Midbrain (tissue), 1 donor: ENCODE measurements at places on chromosomes 4 and X.
A peak's percentile ranks its signal among the peaks of the same experiment; 100 is the strongest.

DNA sequence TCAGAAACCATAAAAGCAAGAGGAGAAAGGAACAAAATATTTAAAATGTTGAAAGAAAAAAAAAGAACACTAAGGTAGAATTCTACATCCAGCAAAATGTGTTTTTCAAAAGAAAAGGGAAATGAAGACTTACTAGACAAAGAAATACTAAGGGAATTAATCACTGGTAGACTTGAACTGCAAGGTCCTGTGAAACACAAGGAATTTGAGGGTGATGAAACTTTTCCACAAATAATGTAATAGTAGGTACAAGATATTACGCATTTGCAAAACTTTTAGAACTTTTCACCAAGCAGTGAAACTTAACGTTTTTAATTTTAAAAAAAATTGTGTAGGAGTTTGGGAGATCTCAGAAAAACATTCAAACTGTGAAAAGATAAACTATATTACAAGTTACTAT lies 180.3 kb upstream of the MAGEB16 start:
- DNase-seq, result no peak

DNA sequence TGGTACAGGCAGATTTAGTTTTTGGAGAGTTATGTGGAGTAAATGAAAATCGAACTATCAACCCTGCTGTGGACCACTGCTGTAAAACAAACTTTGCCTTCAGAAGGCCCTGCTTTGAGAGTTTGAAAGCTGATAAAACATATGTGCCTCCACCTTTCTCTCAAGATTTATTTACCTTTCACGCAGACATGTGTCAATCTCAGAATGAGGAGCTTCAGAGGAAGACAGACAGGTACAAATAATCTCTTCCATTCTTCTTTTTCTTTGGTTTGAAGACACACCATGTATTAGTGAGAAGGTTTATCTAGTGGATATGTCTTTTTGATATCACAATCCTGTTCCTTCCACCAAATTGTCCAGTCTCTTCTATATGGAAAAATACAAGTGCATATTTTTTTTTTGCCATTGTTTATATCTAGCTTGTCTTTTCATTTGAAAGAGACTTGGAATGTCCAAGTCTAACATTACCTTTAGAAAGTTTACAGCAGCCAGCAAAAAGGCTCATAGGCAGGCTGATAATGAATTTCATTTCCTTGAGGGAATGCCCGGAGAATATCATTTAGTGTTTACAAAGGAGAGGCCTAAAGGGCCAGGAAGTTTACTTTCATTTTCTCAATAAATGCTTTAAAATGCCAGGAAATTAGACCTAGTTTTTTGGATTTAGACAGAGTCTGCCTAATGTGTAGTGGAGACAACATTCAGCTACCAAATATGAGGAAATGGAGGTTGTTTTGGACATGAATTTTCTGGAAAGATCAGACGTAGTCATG lies 18.6 kb downstream of the AFM start:
- no peak for DNase-seq

DNA sequence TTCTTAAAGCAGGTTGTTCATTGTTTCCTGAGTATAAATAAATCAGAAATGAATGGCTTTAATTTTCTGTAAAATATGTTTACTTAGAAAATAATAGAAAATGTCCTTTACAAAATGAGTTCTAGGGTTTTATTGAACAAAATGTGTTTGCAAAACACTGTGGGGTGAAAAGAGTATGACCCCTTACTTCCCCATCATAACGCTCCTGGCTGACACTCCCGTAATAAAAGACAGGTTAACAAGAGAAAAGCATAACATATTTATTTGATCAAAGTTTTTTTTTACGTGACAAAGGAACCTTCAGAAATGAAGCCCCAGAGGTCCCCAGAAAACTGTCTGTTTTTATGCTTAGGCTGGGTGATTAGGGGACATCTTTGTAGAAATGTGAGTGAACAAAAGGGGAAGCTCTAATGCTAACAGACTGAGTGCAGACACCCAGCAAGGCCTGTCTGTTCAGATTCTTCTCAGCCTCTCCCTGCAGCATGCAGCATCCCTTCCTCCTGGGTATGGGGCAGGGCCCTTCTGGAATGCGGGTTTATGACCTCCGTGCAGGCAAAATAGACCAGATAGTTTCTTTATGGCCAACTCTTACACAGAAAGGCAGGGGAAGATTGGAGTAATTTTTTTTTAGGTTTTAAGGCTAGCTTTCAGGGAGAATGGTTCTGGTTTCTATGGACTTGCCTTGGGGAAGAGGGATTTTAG lies 26.1 kb downstream of the ZFP42 start:
- DNase-seq, result no peak

DNA sequence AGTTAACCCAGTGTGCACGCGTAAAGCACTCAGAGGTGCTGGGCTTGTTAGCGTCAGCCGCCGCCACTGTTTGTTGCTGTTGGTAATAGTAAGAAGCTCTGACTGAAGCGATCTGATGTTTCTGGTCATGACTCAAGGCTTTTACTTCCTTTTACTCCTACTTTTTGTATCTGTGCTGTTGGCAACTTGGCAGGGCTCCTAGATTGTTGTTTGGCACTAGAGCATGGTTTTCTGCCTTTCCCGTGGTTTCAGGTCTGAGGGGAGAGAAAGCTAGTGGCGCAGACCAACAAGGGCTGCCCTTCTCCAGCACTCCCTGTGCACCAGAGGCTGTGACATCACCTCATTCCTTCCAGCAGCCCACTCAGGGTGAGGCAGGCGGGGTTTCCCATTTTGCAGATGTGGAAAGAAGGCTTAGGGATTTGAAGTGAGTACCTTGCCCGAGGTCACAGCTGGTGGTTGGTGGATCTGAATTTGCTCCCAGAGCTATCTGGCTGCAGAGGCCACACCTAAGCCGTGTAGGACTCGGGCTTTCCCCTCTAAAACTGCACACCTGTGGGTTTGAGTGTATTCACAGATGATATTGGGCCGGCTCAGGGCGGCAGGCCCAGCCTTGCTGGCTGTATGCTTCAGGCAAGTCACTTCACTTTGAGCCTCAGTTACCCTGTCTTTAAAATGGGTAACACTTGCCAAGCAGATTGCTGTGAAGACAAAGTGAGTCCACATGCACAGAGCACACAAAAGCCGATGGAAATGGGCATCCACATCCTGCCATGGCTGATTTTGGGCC lies 51.2 kb upstream of the TADA2B start:
- peak; percentile 35 for DNase-seq

GRCh38 chr4:102444752-102445151 lies 56.4 kb upstream of the NFKB1 start:
- no peak for DNase-seq

DNA sequence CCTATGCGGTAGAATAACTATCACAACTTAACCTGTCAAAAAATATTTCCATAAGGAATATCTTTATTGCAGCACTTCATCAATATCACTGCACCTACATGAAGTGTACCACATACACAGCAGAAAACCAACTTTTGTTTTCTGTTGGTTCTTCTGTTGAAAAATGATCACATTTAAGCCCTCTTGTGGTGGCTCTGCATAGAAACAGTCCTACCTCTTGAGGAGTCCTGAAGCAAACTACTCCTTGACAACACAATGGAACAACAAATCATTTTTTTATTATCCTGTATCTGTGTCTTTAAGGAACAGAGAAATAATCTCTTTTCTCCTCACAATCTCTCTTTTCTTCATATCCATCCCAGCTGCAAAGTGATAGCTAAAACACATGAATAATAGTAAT lies 39.8 kb upstream of the ATOH1 start:
- DNase-seq, result no peak

DNA sequence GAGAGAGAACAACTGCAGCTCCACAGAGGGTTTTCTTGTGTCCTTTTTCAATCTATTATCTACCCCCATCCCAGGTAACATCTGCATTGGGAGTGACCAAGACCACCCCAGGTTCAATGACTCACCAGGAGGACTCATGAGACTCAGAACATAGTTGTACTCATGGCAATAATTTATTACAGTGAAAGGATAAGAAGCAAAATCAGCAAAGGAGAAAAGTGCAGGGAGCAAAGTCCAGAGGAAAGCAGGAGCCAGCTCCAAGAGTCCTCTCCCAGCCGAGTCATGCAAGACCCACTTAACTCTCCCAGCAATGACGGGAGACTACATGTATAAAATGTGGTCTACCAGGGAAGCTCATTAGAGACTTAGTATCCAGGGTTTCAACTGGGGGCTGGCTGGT lies 129.5 kb upstream of the RBPJ start:
- no peak for DNase-seq

- no peak for DNase-seq
Measured at GRCh38 chr4:27206009-27206408, 345.4 kb downstream of the STIM2 start.

DNA sequence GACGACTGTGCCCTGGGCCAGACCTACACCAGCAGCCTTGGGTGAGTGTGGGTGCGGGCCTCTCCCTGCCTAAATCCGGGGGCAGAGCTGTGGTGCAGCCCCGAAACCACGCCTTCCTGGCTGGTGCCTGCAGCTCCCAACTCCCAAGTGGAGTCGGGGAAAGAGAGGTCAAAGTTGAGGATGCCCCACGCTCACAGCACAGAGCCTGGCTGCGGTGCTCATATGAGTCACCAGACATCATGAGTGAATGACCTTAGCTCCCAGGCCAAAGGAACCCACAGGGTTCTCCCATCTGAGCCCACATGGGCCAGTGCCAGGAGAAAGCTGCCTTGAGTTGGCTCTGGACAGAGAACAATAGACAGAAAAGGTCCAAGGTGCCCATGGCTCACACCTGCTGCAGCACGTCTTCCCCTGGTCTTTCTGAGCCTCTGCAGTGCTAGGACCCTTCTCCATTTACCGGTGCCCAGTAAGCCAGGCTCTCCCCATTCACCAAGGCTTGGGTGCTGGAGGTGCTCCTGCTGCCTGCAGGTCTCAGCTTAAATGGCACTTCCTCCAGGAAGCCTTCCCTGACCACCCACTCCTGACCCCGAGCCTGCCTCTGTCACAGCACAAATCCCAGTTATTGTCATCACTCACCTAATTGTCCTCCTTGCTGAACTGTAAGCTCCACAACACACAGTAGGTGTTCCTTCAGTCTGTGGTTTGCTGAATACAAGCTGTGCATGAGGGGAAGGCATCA lies 224.2 kb downstream of the AFAP1 start:
- no peak for DNase-seq

DNA sequence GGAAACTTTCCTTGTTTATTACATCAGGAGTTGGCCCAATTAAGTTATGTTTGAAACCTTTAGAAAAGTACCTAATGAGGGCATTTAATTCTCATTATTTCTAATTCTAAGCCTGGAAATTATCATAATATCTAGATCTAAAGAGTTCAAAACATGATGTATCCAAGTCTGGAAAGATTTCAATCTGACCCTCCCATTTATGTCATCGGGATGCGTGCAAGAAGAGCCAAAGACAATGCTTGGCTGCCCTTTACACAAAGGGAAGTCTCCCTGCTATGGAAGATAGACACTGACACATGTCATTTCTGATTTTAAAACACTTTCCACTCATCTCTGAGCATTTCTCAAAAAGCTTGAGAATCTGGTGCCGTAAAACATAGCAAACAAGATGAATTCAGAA lies 222.4 kb downstream of the ANTXR2 start:
- DNase-seq, result no peak

DNA sequence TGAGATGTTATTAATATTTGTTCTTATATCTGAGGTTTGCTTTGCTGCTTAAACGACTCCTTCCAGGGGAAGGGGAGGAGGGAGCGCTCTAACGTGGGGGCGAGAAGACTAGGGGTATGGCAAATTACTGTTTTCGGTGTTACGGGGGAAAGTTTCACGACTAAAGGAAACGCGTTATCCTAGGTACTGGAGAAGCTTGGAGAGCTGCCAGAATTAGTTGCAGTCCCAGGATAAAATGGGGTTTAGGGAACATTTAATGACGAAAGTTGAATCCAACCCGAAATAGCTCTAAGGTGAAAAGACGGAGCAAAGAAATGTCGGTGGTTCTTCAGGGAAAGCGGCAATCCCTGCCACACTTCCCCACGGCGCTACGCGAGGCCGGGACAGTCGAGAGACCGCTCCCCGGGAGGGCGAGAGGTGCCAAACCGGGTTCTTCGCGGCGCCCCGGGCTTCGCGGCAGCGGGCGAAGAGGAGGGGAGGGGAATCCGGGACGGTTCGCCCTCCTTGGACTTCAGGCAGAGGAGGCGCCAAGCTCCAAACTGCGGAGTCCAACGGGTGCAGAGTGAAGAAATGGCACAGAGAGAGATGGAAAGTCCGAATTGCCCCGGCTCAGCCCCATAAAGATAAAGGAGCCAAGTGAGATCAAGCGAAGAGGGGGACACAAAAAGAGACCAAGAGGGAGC lies 724 bp downstream of the THOC2 start:
- DNase-seq, result no peak

DNA sequence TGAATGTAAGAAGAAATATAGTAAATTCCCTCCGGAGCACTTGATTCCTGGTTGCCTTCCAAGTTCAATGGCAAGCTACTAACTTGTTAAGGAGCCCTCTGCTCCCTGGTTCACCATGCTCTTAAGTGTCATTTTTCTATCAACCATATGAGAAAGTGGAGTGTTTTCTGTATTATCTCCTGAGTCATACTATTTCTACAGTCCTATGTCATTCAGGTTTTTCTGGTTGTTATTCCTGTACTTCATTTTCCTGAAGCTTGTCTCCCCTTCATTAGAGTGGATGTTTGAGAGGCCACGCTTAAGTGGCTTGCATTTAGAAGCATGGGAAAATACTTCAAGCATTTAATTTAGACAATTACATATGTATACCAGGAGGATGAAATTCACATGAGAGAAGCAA lies 14.7 kb upstream of the EPGN start:
- DNase-seq, result no peak

- DNase-seq, result peak; percentile 88
Measured at GRCh38 chrX:131763674-131764073, 219.8 kb downstream of the OR13H1 start.

DNA sequence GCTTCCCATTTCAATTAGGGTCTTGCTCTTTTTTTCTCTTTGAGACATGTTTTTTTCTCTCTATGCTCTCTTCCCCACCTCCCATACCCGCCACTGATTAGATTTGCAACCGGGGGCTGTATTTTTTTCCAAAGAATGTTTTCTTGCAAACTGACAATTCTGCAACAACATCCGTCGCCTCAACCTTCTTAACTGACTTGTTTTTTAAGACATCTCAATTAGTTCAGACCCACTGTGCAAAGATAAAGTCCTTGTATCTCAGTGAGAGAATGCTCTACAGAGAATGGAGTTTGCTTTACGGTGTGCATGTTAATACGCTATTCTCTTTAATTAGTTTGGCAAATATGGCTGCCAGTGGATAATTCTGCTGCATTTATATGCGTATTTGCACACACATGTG lies 126.3 kb downstream of the UNC5C start:
- no peak for DNase-seq

GRCh38 chr4:15563871-15564270 lies 91.3 kb downstream of the FBXL5 start:
- DNase-seq, result no peak

GRCh38 chr4:124390861-124391260 lies 321.7 kb downstream of the ANKRD50 start:
- no peak for DNase-seq

GRCh38 chrX:82711457-82711856 lies 796.6 kb upstream of the POU3F4 start:
- no peak for DNase-seq

DNA sequence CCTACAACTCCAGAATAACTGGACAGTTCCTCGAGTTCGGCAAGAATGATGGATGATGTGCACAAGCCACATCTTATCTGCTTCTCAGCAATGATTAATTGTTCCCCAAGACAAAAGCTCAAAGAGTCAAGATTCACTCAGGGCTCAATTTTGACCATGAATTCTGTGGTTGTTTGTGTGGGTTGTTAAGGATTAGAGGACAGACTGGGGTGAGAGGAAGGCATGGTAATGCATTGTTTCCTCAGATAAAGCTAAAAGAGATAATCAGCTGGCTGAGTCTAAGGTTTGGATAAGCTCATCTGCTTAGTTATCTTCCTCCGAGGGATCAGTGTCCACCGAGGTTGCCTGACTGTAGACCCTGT lies 161.0 kb downstream of the CPEB2 start:
- no peak for DNase-seq
